ENCODE measurements at places on chromosomes 1 and 21.

- DNase-seq, result no peak
Observed at GRCh38 chr1:54540582-54541295, 7.3 kb upstream of the ACOT11 start.

GRCh38 chr1:218837051-218837450, 336.6 kb upstream of the LYPLAL1 start:
- DNase-seq, result no peak

DNA sequence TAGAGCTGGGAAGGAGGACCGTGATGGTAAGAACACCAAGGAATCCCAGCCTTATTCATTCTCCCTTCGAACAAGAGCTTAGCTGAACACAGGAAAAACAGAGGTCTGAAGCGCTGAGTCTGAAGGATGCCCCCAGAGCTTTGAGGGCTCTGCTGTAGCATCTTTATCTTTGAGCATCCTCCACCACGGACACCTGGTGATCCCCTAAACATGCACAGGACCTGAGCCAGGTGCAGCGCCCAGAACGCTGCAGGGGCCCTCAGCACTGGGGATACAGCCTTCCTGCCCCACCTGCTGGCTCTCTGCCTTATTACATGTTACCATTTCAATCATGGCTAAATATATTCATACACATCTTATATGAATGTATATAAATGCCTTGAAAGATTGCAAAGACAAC, 7.7 kb upstream of the GPATCH4 start:
- peak; percentile 34 for DNase-seq

GRCh38 chr1:184838504-184838951, 83.9 kb upstream of the EDEM3 start:
- no peak for DNase-seq

DNA sequence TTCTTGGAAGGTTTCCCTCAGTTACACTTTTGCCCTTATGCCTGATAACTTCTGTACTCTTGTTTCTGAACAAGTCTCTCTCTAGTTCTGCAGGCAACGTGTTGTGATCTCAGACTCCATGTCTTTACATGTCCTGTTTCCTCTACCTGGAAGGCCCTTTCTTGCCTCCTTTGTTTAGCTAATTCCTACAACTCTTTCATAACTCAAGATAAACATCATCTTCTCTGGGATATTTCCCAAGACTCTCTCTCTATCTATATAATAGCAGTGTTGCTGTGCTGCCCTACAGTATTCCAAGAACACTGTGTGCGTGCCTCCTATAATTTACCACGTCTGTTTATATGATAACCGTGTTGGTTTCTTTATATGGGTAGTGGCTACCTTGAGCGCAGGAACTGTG, 47.8 kb downstream of the CHRM3 start:
- no peak for DNase-seq

DNA sequence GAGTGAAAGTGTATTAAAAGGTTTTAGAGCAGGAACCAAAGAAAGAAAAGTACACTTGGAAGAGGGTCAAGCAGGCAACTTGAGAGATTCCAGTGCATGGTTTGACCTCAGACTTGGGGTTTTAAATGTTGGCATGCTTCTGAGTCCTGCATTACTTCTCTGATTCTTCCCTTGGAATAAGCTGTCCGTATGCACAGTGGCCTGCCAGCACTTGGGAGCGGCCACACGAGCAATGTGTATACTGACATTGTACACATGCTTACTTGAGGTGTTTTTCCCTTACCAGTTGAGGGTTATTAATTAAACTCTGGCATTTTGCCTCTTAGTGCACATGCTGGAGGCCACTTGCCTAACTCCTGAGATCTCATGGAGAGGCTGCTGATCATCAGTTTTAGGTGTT, 786.6 kb upstream of the RGS18 start:
- DNase-seq, result no peak

DNA sequence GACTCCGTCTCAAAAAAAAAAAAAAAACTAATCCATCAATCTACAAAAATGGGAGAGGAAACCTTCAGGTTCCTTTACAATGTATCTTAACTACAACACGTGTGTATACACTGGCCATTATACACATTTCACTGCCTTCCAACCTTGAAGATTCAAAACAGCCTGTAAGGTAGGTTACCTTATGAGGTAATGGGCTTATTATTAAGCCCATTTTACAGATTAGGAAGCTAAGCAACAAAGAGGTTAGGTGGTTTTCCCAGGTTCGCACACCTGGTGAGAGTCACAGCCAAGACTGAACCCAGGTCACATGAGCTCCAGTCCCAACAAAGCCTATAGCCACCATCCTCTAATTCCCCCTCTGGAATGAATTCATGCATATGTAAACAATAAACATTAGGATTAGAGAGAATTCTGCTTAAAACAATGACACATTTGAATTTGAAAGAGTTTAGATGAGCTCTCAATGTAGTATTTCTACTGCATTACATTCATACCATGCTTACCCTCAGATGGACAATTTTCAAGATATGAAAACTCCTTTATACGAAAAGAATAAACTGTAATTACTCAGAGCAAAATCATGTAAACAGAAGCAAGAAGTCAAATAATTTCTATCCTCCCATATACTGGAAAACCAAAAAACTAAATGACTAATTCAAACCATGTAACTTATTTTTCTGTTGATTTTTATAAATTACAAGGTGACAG, 54.8 kb downstream of the EIF4G3 start:
- no peak for DNase-seq

DNA sequence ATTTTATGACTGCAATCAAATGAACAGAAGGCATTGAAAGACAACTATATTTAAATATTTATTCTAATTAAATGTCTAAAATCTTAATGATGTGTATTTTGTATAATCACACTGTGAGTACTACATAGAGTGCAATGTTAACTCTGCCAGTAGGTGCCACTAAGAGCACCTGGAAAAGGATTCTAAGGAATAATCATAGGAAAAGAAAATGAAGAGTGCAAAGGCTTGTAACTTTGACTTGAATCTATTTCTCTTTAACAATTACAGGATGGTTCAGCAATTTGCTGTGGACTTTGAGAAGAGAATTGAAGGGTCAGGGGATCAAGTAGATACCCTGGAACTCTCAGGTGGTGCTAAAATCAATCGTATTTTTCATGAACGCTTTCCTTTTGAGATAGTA, 200.4 kb downstream of the DNM3 start:
- no peak for DNase-seq

- DNase-seq, result no peak
Observed at GRCh38 chr1:39576016-39576657, 453 bp downstream of the PABPC4 start.

- DNase-seq, result peak; percentile 17
Observed at GRCh38 chr1:43509740-43510375, 20.8 kb upstream of the PTPRF start.

- DNase-seq, result no peak
Observed at GRCh38 chr1:221998186-221998612, 256.3 kb upstream of the DUSP10 start.

GRCh38 chr1:62732331-62732730, 44.1 kb upstream of the DOCK7 start:
- no peak for DNase-seq

- no peak for DNase-seq
Observed at GRCh38 chr1:95093296-95093695, 20.5 kb upstream of the ALG14 start.

DNA sequence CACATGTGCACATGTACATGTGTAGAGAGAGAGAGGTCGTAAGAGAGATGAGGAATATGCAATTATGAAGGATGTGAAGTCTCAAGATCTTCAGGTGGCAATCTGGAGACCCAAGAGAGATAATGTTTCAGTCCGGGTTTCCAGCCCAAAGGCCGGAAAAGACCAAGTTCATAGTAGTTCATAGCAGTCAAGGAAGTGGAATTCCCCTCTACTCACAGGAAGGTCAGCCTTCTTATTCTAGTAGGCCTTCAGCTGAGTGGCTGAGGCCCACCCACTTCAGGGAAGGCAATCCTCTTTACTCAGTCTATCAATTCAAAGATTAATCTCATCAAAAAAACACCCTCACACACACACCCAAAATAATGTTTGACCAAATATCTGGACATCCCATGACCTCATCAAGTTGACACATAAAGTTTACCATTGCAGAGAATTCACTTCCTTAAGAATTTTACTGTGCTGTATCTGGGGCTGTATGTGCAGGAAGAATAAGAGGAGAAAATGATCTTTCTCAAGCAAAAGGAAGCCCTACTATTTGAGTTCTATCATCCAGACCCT, 114.6 kb downstream of the TNFSF18 start:
- DNase-seq, result no peak

DNA sequence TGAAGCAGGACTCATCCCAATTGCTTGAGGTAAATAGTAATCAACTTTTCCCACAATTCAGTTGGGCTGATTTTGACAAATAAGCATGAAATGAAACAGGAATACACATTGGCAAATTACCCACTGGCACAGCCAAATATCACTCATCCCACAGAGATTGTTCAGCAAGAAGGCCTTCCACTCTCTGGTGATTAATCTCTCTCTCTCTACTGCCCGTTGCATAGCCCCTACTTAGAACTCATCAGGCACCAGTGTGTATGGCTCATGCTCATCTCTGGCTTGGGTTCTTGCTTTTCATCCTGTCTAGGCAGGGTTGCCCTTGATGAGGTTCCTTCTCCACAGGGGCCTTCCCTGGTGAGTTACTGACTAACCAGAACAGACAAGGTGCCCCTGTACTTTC, 1.1 kb downstream of the BSDC1 start:
- no peak for DNase-seq

- DNase-seq, result no peak
Observed at GRCh38 chr1:53506355-53507050, 47.3 kb downstream of the DMRTB1 start.
